ENCODE measurements at places on chromosomes 7 and 10.

GRCh38 chr10:97463363-97464132 lies 17.6 kb downstream of the ZDHHC16 start:
- peak; percentile 42 for DNase-seq

GRCh38 chr7:142626420-142627035 lies 122.7 kb upstream of the PRSS1 start:
- peak; percentile 42 for DNase-seq

GRCh38 chr7:95927756-95928155 lies 155.4 kb downstream of the DYNC1I1 start:
- no peak for DNase-seq

DNA sequence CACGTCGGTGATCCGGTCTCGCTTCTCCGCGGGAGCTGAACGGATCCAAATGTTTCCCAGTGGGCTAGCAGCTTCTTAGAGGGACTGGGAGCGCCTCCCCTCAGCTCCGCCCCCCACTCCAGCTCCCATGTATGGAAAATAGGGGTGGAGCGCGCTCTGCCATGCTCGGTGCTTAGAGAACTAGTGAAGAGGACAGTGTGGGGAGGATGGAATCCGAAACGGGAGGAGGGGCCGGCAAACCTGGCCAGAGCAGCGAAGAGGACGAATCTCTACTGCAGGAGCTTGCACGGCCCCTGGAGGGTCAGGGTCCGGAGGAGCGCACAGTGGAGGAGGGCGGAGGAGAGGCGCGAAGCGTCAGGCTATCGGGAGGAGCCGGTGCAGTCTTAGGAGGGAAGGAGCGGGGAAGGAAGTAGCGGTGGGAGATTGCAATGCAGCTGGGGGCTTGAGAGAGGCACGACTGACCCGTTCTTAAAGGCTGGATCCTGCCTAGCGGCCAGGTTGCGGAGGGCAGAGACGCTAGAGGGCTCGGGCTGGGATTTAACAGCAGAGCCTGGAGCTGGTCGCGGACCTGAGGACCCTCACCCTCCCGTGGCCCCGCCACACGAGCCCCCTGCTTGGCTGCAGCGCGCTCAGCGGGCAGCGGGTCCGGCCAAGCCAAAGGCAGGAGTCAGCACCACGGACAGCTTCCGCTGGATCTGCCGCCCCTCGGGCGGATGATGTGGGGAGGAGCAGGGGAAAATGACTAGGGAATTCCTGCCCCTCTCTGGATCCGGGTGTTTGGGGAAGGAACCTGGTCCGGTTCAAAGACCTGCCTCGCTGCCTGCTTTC lies at the start of gene PRLHR:
TSS of gene PRLHR (minus strand) at position 51 of the 828 bp plus-strand sequence. CDS start 404 bp downstream, outside the sequence.
- DNase-seq = peak; percentile 45

- no peak for DNase-seq
Observed at GRCh38 chr7:53315981-53316380, 280.5 kb downstream of the POM121L12 start.

DNA sequence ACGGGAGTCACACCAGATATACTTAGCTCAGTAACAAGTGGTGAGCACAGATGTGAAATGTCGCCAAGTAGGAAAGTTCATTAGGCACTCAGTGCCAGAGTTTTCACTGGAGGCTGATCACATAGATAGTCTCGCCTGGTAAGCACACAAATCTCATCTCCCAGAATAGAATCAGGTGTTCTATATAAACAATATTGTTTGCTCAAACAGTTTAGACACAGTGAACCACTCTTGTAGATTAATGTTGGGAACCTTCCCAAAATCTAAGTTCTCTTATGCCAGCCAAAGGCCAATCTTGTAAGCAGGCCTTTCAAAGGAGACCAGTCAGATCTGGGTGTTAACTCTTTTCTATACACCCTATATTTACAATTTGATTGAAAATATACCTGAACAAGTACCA lies 716.5 kb upstream of the GRM3 start:
- DNase-seq = no peak

DNA sequence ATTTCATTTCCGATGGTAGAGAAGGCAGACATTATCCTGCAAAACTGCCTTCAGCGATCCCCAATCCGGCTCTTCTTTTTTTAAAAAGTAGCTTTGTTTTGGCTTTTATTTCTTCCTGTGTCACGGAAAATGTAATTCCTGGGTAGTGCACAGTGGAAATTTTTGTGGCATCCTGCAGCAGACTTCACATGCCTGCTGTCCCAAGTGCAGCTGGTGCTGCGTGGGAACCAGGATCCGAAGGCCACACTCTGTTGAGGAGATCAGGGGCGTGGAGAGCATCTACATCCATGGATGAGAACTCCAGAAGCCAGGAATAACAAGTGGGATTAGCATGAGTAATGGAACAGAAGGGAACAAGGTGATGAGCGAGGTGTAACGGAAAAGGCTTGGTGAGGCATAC lies 4.6 kb downstream of the VWA2 start:
- no peak for DNase-seq

DNA sequence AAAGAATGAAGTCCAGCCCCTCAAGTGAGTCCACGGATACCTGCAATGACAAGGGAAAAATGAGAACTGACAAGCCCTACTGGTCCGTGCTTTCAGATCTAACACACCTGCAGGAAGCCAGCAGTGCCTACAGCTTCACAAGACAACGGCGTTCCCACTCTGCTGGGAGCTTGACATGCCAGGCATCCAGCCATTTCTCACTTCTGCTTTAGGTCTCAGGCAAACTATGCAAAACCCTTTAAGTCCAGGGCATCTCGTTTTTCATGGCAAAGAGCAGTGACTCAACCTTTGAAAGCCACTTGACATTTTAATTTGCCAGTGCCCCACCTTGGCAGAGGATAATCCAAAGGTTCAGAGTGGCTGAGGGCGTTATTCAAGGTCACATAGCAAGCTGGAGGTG lies 49.1 kb upstream of the GPAM start:
- no peak for DNase-seq

DNA sequence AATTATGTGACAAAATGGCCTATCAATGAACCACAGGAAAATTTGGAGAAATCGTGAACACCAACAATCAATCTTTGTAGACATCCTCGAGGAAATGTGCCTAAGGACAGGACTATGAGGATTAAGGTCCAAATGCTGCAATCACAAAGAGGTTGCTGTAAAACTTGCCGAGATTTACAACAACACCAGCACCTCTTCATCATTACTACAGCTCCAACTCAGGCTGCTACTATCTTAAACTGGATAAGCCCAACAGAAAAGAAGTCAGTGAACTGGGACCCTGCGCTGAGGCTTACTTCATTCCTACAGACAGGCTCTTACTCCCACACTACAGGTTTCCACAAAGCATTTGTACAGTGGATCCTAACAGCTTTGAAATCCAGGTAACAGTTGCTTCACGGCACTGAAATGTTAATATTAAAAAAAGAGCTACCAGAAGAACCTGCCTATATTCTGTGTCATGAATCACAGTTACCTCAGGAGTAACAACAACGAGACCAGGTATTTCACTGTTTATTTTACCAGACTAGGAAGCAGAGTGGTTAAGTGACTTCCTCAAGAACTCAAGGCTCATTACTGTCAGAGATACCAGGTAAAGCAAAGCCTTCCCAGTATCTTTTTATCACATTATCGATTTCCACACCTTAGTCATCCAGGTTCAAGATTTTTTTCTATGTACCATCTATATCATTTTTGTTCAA lies 23.9 kb downstream of the CACUL1 start:
- DNase-seq = no peak

GRCh38 chr10:12471135-12471534 lies 121.8 kb downstream of the CAMK1D start:
- DNase-seq = no peak

DNA sequence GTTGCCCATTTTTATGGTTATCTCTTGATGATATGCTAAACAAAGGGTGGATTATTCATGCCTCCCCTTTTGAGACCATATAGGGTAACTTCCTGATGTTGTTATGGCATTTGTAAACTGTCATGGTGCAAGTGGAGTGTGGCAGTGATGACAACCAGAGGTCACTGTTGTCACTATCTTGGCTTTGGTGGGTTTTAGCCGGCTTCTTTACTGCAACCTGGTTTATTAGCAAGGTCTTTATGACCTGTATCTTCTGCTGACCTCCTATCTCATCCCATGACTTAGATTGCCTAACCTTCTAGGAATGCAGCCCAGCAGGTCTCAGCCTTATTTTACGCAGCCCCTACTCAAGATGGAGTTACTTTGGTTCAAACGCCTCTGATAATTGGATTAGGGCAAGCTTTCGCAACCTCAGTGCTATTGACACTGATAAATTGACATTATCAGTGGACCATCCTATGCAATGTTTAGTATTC lies 36.9 kb downstream of the BAG3 start:
- DNase-seq = no peak

- no peak for DNase-seq
Observed at GRCh38 chr7:47803846-47804245, 144.4 kb downstream of the PKD1L1 start.

- no peak for DNase-seq
Observed at GRCh38 chr10:63940277-63940922, 419.2 kb downstream of the REEP3 start.

- DNase-seq = peak; percentile 86
Observed at GRCh38 chr10:96387161-96387560, 28.4 kb upstream of the OPALIN start.

GRCh38 chr10:26408858-26409494 lies 29.2 kb upstream of the APBB1IP start:
- DNase-seq = no peak

DNA sequence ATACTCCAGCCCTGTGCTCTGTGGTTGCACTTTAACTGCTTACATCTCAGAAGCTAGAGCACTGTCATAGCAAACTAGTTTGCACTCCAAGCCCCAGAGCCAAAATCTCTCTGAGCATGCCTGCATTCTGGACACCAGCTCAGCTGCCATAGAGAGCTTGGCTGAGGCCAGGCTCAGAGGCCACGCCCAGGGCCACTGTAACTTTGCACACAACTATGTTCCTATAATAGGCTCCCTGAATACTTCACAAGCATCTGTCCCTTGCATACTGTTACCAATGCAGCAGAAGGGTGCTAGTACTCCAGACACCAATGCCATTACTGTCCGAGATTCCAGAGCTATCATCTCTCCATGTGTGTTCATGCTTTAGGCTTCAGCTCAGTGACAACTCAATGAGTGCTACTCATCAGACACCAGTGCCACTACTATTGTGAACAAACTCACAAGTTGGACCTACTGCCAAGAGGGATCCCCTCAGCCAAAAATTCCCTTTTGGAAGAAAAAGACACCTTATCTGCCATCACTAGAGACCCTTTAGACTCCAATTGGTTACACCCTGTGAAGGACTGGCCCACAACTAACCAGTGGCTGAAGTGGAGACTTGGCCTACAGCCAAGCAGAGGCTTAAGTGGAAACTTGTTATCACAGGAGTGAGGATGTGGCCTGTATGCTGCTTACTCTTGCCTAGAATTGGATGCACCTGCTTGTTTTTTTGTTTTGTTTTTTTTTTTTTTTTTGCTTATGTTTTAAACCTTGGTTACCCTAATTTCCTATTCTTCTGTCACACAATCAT lies 211.6 kb upstream of the MAGI2 start:
- no peak for DNase-seq

DNA sequence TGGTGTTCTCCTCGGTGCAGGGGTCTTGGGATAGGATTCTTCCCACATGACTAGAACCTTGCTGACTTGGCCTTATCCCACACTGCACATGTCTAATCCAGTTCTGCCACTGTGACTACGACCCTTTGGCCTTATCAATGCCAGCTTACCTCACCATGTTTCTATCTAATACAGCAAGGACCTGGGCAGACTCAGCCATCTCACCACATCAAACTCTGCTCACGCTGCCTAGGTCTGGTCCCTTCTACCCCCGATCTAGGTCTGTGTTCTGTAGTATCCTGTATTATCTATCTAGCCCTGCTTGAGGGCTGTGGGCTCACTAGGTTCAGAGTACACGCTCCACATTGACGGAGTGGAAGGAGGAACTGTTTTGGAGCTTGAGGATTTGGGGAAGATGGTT lies 282.4 kb downstream of the HPSE2 start:
- no peak for DNase-seq

DNA sequence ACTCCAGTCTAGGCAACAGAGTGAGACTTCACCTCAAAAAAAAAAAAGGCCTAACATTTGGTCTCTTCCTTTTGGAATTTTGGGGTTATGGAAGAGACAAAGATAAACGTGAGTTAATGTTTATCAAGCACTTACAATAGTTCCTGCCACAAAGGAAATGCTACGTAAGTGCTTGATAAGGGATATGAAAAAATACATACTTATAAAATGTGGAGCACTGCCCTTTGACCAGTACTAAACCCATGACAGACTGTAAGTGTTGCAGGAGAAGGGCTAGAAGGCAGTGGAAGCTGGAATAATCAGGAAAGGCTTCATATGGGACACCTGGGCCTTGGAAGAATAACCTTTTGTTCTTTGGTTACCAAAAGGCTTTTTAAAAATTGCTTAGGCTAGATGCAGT lies 25.5 kb downstream of the TMEM248 start:
- no peak for DNase-seq

- no peak for DNase-seq
Observed at GRCh38 chr10:78305311-78305710, 271.6 kb downstream of the RPS24 start.

DNA sequence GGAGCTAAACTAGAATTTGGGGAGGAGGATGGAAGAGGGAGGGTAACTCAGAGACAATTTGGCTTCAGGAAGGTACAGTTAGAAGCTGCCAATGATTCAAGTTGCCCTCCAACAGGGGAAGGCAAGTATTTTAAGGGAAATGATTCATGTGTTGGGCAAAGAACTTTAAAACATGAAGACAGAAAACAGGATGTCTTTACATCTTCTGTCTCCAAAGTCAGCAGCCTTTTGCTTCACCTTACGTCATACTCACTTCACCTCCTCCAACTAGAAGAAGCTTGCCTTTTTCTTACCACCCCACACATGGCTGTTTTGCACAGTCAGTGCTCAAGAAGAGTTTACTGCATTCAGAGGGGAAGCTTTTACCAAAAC lies 36.1 kb downstream of the PPP1R3C start:
- DNase-seq = peak; percentile 83

- DNase-seq = peak; percentile 83
Observed at GRCh38 chr10:4847561-4848355, 21.8 kb downstream of the AKR1E2 start.

- DNase-seq = no peak
Observed at GRCh38 chr10:30825495-30825894, 195.9 kb upstream of the LYZL2 start.

- DNase-seq = no peak
Observed at GRCh38 chr7:2717293-2718261, 29.6 kb downstream of the AMZ1 start.

DNA sequence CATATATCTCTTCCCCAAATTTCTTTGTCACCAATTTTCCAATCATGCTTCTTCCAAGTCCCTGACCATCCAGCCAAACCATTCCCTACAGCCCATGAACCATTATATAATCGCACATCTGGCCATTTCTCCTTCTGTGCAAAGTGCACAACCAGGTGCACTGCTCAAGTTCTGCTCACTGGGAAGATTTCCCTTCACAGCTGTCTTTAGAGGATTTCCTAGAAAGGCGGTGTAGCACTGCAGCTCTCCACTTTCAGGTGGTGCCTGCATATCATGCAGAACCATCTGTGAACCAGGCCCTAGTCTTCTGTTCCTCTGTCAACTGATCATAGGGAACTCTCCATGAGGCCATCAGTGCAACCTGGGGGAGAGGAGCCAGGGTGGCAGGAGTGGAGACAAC lies 95.0 kb upstream of the CABCOCO1 start:
- DNase-seq = no peak

- no peak for DNase-seq
Observed at GRCh38 chr10:79021331-79021907, 47.3 kb upstream of the ZMIZ1 start.

- DNase-seq = peak; percentile 8
Observed at GRCh38 chr7:604884-605531, 85.4 kb upstream of the PDGFA start.

GRCh38 chr10:121613456-121613855 lies 15.2 kb upstream of the FGFR2 start:
- DNase-seq = no peak

All from fibroblast of skin of back (primary cell).